Fibroblast of lung (primary cell): ENCODE measurements at places on chromosomes 1 and 21. TPM values are rescaled to one million over a fixed set of nuclear protein-coding genes. Genes with fewer than 3 reads are reported as not detected.

GRCh38 chr1:176211396-176212165, 4.5 kb upstream of the COP1 start:
- no peak overlapping the region for H3K27ac ChIP-seq
- no peaks in the 10 kb centered on the region for H3K27me3 ChIP-seq
- no peak for DNase-seq
- no peaks in the 10 kb centered on the region for H3K4me1 ChIP-seq

DNA sequence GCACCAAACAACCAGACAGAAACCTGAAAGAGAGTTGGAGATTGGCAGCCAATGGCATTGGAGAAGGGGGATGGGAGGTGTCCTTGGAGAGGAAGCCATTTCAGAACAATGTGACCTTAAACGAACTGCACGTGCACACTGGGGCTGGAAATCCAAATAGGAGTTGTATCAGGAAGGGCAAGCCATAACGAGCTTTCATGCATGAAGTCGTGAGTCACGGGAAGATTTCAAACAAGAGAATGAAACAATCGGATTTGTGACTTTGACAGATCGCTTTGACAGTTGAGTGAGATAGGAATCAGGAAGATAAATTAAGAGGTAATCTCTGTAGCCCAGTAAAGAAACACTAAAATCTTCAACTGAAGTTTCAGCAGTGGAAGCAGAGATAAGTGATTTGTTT, 445.8 kb upstream of the ZP4 start:
- H3K27ac ChIP-seq = no peak overlapping the region
- no peak overlapping the region for H3K4me3 ChIP-seq
- H3K4me1 ChIP-seq = no peaks in the 10 kb centered on the region
- H3K27me3 ChIP-seq = no peaks in the 10 kb centered on the region
- H3K36me3 ChIP-seq = no peaks in the 10 kb centered on the region
- DNase-seq = no peak

GRCh38 chr21:35024071-35024420, 25.1 kb downstream of the RUNX1 start:
- H3K27me3 ChIP-seq = no peaks in the 10 kb centered on the region
- H3K27ac ChIP-seq = no peak overlapping the region
- H3K4me3 ChIP-seq = no peak overlapping the region
- no peak for DNase-seq

PPM1J gene
- total RNA-seq = 0.83 and 1.0 TPM in 2 replicates
